ENCODE measurements at places on chromosomes 7 and 10.

- DNase-seq: no peak
Observed at GRCh38 chr7:90187507-90188050, 24.0 kb upstream of the STEAP2 start.

DNA sequence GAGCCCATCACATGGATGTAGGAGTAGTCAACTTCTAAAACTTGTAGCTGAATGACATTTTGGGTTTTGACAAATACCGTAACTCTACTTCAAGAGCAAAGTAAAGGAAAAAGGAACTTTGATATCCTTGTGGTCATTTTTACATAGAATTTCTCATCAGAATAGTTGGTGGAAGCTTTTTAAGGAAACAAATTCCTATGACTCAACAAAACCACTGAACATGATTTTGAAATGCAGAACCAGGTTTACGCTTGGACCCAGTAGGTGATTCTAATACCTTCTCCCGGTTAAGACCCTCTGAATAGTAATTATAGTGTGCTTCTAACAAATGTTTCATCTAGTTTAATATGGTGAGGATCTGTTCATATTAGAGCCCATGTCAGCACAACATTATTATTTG lies 307.8 kb downstream of the GPR37 start:
- no peak for DNase-seq

DNA sequence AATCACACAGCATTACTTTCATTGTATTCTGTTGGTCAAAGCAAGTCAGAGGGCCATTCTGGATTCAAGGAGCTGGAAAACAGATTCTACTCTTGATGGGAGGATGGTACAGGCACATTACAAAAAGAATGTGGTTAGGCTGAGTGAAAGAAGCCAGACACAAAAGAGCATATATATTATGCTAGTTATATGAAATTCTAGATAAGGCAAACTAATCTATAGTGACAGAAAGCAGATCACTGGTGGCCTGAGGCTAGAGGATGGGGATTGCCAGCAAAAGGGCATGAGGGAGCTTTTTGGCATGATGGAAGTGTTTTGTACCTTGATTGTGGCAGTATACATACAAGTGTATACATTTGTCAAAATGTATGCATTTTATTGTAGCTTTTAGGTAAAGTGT lies 96.8 kb downstream of the SPAG6 start:
- DNase-seq: no peak

- no peak for DNase-seq
Observed at GRCh38 chr7:118252087-118252486, 27.6 kb downstream of the ANKRD7 start.

DNA sequence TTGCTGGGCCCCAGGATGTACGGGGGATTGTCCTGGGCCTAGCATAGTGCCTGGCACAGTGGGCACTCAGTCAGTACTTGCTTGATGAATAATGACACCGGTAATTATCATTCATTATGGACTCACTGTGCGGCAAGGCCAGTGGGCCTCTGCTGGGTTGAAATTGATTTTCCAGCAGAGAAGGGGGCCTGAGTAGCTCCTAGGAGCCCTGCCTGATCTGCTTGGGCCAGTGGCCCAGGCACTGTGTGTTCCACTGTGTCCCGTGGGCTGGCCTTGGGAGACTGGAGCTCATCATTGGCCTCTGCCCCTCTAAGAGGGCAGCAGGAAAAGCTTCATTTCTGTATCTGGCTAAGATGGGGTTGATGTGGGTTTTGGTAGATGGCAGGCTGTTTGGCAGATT lies 1.4 kb downstream of the CHST3 start:
- DNase-seq: no peak

GRCh38 chr10:84059526-84059925 lies 79.8 kb upstream of the GHITM start:
- no peak for DNase-seq

DNA sequence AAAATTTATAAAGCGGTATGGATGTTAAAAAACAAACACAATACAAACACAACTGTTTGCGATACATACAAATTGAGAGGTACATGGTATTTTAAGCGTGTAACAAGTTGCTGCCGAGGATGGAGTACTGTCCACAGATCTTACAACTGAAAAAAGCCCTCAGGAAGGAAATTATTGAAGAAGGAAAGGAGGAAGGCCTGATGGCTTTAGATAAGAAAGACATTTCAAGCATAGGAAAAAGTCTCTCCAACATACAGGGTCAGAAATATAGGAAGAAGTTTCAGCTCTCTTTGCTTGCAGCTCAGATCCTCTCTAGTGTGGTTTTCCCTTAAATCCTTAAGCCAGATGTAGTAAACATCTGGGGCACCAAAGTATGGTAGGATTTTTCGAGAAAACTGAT lies 25.0 kb downstream of the RBM28 start:
- DNase-seq: no peak

- no peak for DNase-seq
Observed at GRCh38 chr10:49564461-49565009, 25.6 kb upstream of the ERCC6 start.

- DNase-seq: no peak
Observed at GRCh38 chr10:130185591-130185990, 49.4 kb downstream of the GLRX3 start.

DNA sequence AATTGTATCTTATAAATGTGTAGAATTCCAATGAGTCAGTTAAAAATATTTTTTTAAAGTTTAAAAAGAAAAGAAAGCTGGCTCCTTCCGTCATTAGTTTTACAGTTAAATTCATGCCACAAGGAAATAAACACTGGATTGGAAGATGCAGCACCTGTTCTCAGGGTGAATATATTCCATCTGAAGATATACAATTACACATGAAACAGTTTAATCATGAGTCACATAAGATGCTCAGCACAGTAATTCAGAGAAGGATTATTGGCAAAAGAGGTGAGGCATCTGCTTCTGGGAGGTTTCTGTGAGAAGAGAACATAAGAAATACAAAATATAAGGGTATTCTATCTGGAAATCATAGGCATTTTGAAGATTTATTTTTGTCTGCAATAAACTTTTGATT lies 376.5 kb upstream of the SORCS1 start:
- no peak for DNase-seq

DNA sequence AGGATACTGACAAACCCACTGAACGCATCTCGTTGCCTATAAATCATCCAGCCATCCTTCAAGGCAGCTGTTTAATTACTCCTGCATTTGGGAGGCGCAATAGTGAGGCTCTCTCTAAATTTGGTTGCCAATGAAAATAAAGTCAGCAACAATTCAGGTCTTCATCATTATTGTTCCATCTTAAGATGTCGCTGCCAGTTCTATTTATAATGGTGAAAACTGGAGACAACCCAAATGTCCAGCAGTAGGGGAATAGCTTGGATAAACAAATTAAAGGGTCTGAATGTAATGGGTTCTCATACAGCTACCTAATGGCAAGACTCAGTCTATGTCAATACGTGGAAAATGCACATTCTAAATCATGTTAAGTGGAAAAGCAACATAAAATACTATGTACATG lies 120.1 kb upstream of the PLXNA4 start:
- no peak for DNase-seq

- no peak for DNase-seq
Observed at GRCh38 chr7:151789380-151789947, 87.5 kb downstream of the PRKAG2 start.
